ENCODE measurements at places on chromosomes 3 and 15. TPM values are rescaled to one million over a fixed set of nuclear protein-coding genes. Genes with fewer than 3 reads are reported as not detected.

POTEB2 gene
- not detected for total RNA-seq

CYP1A1 gene
- 2.8 TPM for total RNA-seq

PLS1 gene
- 4.2 TPM for total RNA-seq

ATP13A5 gene
- not detected for total RNA-seq

HAPLN3 gene
- 37.3 TPM for total RNA-seq
